ENCODE measurements at places on chromosomes 13 and 19. TPM values are rescaled to one million over a fixed set of nuclear protein-coding genes. Genes with fewer than 3 reads are reported as not detected.
A peak's percentile ranks its signal among the peaks of the same experiment; 100 is the strongest.

- peak; percentile 84 for DNase-seq
Observed at GRCh38 chr19:14147797-14148605, 11.6 kb upstream of the ASF1B start.

GRCh38 chr13:73370066-73370465 lies 311.3 kb downstream of the KLF5 start:
- DNase-seq = no peak

DNA sequence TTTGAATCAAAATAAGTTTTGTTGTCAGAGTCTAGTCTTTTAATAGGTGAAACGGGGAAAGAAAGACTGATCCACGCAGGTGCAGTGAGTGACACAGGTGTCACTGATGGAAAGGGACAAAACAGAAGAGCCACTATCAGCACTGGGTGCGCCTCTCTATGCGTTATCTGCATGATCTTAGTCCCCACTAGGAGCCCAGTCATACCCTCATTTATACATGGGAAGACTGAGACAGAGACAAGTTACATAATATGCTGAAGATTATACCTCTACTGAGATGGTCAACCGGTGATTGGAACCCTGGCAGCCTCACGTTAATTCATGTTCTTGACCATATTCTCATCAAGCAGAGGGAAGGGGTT lies 3.4 kb downstream of the LRCH1 start:
- DNase-seq = no peak

DNA sequence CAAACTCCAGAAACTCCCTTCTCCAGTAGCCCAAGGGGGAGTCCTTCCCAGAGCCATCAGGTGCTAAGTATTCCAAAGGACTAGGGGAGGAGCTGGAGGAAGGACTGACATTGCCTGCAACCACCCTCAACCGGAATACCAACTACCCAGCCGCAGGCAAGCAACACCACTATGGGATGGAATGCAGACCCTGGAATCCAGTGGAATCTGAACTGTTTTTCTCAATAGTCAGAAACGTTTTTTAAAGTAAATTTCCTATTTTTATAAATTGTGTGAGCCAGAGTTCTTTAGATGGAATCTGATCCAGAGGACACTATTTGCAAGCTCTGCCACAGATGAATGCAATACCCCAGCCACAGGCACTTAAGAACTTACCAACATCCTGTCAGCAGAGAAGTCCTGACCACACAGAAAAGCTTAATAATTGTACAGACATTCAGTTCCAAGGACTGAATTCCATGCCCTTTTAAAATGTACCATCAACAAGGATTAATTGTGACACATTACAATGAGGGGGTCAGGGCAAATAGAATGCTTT lies 92.1 kb downstream of the USP12 start:
- DNase-seq = no peak

The PGLYRP1 gene
- polyA plus RNA-seq = not detected

The SIGLEC5 gene
- not detected for polyA plus RNA-seq

The CGB1 gene
- not detected for polyA plus RNA-seq

Data from kidney (tissue), 22 donors.